ENCODE measurements at places on chromosomes 4 and X.
A peak's percentile ranks its signal among the peaks of the same experiment; 100 is the strongest.

- DNase-seq, result no peak
Observed at GRCh38 chrX:74514384-74514783, 93.1 kb downstream of the SLC16A2 start.

- no peak for DNase-seq
Observed at GRCh38 chr4:81495345-81495744, 23.6 kb upstream of the RASGEF1B start.

- DNase-seq, result no peak
Observed at GRCh38 chr4:96841801-96842200, 1001.9 kb downstream of the PDHA2 start.

DNA sequence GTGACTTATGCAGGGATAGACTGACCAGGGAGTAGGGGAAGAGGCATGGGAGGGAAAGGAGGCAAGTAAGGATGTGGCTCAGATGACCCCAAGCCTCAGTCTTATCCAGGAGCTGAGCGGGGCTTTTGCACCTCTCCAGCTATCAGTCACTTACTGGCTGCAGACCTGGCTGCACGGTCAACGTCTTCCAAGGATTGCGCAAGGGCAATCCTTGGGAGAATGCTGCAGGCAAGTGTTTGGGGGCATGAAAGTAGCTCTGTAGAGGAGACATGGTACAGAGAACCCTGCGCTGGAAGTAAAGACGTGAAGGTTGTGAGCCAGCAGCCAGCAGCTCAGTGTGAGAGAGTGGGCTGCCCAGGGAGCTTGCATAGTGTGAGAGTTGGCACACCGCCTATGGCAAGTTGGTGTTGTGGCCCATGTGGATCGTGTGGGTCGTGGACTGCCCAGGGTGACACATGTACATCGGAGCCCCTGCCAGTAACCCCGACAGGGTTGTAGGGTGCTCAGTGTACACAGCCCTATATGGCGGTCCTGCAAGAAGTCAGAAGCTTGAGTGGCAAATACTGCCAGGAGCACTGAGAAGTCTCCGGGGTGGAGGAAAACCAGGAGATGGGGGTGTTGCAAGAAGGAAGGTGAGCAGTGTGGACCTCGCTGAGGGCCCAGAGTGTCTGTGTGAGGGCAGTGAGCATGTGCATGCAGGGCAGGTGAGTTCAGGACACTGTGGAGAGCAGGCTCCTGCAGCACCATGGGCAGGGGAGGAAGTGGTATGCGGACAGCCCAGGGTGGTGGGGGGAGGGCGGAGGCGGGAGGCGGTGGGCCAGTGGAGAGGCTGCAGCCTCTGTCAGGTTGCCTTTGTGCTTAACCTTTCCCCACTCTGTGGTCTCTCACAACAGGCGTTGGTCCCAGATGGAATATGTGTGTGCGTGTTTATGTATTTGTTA lies 50.9 kb downstream of the KIT start:
- no peak for DNase-seq

- DNase-seq, result no peak
Observed at GRCh38 chr4:26051240-26051639, 137.2 kb downstream of the SMIM20 start.

- DNase-seq, result no peak
Observed at GRCh38 chr4:26864899-26865298, 4.3 kb downstream of the STIM2 start.

DNA sequence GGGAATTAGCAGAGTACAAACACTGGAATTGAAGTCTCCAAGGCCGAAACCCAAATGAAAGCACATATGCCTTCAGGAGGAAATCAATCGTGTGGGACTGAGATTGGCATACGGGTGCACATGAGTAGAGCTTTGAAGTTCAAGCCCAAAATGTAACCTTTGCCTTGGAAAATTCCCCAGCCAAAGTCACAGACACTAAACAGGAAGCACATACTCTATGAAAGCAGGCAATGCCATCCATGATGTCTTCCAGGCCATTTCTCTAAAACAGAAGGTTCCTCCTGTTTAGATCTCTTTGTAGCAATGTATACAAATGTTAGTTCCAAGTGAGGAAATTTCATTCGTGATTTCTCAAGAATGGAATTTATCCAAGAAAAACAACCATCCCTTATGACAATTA lies 162.5 kb downstream of the COL4A6 start:
- DNase-seq, result no peak

- no peak for DNase-seq
Observed at GRCh38 chr4:81218206-81218605, 3.2 kb upstream of the PRKG2 start.

GRCh38 chrX:5857232-5857631 lies 371.4 kb downstream of the NLGN4X start:
- no peak for DNase-seq

GRCh38 chr4:140156529-140157171 lies 2.7 kb upstream of the MAML3 start:
- peak; percentile 51 for DNase-seq

DNA sequence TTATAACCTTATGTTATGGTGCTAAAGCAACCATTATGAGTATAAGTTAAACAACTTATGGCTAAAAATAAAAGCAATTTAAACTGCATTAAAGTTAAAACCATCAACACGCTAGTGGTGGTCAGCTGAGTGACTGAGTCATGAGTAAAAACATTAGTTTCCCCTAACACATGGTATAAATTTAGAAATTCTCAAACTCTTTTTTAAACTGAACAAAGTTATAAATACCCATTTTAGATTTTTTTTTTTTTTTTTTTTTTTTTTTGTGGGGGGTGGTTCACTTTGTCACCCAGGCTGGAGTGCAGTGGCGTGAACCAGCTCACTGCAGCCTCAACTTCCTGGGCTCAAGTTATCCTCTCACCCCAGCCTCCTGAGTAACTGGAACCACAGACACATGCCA lies 5.4 kb upstream of the BBS7 start:
- DNase-seq, result no peak

DNA sequence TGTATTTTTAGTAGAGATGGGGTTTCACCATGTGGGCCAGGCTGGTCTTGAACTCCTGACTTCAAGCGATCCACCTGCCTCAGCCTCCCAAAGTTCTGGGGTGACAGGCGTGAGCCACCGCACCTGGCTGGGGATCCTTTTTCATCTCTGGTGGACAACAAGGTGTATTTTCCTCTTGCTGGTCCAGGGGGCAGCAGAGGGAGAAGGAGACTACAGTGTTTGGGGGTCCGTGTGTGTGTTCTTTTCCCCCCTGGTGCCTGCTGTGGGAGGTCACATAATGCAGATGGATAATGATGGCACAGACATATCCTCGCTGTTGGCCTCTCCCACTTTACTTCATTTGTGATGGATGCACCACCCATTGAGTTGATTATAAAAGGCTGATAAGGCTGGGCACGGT lies 39.0 kb upstream of the CD99 start:
- no peak for DNase-seq

DNA sequence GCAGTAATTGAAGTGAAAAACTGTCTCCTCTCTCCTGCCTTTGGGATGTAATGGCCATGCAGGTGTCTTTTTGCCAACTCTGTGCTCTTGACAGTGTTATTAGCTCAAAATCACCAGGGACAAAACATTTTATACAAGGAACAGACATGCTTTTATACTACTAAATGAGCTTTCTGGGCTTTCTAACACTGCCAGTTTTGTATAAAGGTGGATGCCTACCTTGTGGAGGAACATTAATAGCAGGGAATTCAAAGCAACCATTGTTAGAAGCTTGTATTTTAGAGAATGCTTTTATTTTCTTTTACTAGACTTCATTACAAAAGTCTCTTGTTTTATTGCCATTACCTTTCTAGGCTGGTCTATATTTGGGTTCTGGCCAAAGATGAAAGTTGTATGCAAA lies 54.7 kb upstream of the ARSJ start:
- DNase-seq, result no peak

DNA sequence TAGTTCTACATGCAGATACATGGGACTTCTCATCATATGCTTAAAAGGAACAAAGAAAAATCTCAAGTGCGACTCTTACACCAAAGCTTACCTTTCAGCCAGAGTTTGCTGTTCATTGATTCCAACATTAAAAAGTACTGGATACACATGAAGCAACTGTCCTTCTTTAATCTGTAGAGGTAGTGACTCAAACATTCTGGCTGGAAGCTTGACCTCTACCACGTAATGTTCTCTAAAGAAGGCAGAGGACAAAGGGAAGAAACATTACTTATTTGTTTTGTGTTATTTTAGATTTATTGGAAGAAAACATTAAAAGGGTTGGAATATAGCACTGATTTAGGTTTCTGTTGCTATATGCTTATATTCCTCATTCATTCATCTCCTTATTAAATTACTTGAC lies 476.1 kb downstream of the IL15 start:
- DNase-seq, result no peak

- DNase-seq, result peak; percentile 69
Observed at GRCh38 chr4:2931512-2932301, 31.5 kb downstream of the NOP14 start.

DNA sequence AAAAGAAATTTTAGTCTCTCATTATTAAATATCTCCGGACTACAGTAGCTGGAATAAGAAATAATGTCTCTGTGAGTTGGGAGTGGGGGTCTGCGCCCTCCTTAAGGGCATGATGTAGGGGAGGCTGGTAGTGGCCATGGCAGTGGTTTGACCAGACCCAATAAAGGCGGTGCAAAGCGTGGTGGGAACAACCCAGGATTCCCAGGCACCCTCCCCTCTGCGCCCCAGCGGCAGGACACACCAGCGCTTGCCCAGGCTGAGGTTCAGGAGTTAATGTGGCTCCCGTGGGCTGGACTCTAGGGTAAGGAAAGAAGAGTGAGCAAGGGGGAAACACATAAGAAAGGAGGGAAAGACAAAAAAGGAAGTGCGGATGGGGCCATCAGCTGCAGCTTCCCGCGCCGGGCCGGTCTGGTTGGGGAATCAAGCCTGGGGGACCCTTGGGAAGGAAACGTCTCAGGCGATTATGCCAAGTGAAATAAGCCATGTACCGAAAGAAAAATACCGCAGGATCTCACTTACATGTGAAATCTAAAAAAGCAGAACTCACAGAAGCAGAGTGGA lies 157.5 kb upstream of the SMIM31 start:
- no peak for DNase-seq

GRCh38 chrX:85243155-85243554 lies 424 bp downstream of the SATL1 start:
- no peak for DNase-seq

DNA sequence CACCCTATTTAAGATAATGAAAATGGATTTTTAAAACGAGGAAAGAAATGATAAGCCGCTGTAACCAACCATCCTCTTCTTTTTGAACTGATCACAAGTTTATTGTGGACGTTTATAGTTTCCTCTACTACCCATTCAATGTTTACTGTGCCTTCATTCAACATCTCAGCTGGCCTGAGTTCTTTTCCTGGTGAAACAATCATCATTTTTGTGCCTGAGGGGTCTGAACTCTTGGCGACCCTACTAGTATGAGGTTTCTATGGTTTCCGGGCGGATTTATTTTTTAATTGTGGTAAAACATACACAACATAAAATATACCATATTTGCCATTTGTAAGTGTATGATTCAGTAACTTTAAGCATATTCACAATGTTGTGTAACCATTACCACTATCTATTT lies 100.7 kb downstream of the SPRY1 start:
- DNase-seq, result no peak

DNA sequence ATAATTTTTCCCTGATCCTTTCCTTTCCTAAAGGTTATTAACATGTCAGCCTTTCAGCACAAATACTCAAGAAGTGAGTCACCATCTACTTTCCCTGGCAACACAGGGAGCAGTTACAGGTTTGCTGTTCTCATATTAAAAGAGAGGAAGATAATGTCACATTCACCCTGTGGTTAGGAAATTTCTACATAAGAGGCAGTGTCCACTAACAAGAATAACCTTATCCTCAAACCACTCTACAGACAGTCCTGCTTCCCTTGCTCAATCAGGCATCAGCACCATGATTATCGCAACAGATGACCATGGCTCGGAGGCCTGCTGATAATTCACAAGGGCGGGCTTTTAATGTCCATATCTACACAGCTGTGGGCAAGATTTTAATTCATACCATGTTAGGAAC lies 30.9 kb downstream of the RNF150 start:
- no peak for DNase-seq

- DNase-seq, result no peak
Observed at GRCh38 chr4:102574317-102574716, 73.2 kb downstream of the NFKB1 start.

- DNase-seq, result no peak
Observed at GRCh38 chr4:930028-930551, 2.0 kb downstream of the GAK start.

GRCh38 chr4:36961420-36961819 lies 283.1 kb upstream of the NWD2 start:
- DNase-seq, result no peak

- DNase-seq, result no peak
Observed at GRCh38 chr4:40331101-40331745, 3.9 kb upstream of the CHRNA9 start.

GRCh38 chrX:153939573-153939972 lies 4.7 kb upstream of the NAA10 start:
- no peak for DNase-seq

GRCh38 chr4:9608300-9608699 lies 164.1 kb downstream of the DEFB131A start:
- DNase-seq, result no peak

DNA sequence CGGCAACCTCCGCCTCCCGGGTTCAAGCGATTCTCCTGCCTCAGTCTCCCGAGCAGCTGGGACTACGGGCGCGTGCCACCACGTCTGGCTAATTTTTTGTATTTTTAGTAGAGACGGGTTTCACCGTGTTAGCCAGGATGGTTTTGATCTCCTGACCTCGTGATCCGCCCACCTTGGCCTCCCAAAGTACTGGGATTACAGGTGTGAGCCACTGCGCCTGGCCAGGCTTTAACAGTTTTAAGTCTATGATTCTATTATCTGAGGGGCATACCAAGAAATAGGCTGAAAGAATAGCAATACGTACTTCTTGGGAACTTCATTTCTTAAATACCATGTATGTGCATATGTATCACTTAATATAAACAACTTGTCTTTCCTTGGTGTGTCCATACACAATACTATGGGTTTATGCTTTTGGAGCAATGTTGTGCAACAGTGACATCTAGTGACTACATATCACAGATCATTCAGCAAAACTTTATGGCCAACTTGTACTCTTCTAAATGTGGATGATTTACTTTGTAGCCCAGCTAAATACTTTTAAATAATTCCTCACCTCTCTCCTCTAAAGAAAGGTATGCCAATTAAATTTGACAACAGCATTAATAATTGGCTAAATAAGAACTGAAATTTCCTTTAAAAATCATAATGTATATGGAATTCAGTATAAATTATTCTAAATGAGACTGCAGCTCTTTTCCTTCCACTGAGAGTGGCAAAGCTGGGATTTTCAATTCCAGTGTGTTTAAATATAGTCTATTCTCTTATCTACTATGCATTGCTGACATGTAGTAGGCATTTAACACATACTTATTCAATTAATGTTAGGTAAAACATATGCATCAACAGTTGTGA lies 10.4 kb downstream of the SLC9B1 start:
- DNase-seq, result no peak
